Stimulated activated CD4-positive, alpha-beta T cell treated with anti-CD3 and anti-CD28 coated beads, Interleukin-1b, Interleukin-23, amount 100 ng/mL, for 24 hours (primary cell): ENCODE measurements at places on chromosomes 5 and 9.

GRCh38 chr5:85049020-85049419 lies 664.3 kb upstream of the EDIL3 start:
- DNase-seq = no peak

GRCh38 chr5:2663489-2663888 lies 88.0 kb downstream of the IRX2 start:
- no peak for DNase-seq

DNA sequence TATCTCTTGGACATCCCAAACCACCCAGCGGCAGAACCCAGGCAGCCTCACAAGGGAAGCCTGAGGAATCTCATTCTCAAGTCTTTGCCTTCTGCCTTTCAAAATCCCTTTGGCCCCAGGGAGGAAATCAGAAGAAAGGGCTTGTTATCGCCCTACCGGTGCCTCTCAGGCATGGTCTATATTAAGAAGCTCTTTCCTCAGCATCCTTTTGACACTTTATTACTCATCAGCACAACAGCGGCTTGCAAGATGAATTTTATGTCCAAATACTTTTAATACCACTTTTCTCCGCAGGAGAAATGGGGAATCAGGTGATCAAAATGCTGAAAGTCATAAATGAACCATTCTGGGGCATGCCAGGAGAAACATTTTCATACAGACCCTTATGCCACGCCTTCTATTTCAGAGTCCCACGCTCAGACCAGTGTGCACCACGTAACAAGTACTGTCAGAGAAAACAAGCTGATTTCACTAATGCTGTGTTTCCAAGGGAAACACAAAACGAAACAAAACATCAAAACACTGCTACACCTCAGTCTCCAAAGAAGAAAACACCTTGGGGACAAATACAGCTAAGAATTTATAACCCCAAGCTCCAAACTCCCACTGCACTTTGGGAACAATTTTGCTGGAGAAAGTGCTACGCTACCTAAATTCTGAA lies 30.0 kb downstream of the RAPGEF1 start:
- no peak for DNase-seq

DNA sequence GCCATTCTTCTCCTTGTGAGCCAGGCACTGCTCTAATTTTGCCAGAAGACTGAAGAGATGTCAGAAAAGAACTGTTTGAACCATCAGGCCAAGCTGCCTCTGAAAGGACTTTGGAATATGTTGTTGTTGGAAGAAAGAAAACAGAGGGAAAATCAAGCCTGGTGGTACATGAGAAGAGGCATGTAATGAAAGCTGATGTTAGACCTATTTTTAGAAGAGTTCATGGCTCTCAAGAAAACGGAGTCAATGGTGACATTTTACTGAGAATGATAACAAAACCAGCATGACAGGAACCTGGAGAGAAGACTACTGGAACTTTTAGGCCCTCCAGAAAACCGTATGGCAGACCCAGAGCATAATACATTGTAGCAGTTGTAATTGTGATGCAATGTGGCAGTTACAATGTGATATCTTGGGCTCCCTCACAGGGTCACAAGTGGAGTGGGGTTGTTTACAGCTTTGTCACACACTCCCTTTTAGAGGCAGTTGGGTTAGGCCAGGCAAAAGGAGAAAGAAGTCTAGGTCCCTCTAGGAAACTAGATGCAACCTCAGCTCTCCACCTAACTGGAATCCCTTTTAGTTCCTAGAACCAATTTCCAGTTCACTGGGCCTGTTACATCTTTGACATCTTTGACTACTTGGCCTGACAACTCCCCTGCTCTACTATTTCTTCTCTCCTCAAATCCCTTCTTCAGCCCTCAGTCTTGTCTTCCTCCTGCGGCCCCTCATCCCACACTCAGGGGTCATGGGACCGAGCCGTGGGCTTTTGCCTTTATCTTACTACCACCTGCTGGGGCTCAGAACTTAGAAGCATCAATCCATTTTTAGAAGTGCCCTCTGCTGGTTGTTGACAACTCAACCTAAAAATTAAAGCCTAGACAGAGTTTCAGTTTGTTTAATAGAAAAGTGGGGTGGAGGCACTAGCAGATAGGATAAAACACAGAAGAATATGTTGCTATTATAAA lies 61.2 kb upstream of the JAK2 start:
- DNase-seq = no peak

DNA sequence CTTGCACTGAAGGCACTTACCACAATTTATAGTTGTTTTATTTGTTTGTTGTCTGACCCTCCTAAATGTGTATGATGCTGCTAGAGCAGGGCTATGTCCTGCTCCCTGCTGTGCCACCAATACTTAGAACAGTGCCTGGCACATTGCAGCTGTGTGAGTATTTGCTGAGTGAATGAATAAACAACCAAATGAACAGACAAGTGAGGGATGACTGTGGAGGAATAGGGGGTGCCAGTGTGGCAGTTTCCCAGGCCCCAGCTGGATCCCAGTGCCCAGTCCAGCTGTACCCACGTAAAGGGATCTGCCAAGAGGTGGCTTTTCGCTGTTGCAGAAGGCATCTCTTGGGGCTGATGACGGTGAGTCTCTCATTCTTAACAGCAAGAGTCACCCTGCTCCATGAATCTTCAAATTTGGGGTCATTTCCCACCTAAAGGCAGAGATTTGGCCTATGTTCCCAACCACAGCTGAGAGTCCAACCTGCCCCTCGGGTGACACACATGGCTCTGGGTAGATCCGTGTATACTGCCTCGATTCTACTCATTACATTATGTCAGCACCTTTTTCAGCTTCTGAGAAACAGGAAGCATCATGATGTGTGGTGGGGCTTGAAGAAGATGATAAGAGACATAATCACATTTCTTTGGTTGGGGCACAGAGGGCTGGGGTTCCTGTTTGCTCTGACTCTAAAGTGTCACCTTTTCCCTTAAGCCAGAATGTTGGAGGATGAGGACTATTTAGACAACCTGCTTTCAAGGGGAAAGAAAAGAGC lies 14.3 kb downstream of the IL5 start:
- no peak for DNase-seq

GRCh38 chr9:129333617-129334104 lies 155.6 kb upstream of the IER5L start:
- DNase-seq = no peak

- DNase-seq = no peak
These were observed 42.4 kb downstream of the EXD3 start for GRCh38 chr9:137380606-137381005.

- DNase-seq = no peak
These were observed 105.7 kb upstream of the NUDT12 start for GRCh38 chr5:103668281-103668680.

GRCh38 chr5:100854591-100854990 lies 48.5 kb downstream of the ST8SIA4 start:
- no peak for DNase-seq

- no peak for DNase-seq
These were observed 126.9 kb upstream of the OSMR start for GRCh38 chr5:38718771-38719391.

DNA sequence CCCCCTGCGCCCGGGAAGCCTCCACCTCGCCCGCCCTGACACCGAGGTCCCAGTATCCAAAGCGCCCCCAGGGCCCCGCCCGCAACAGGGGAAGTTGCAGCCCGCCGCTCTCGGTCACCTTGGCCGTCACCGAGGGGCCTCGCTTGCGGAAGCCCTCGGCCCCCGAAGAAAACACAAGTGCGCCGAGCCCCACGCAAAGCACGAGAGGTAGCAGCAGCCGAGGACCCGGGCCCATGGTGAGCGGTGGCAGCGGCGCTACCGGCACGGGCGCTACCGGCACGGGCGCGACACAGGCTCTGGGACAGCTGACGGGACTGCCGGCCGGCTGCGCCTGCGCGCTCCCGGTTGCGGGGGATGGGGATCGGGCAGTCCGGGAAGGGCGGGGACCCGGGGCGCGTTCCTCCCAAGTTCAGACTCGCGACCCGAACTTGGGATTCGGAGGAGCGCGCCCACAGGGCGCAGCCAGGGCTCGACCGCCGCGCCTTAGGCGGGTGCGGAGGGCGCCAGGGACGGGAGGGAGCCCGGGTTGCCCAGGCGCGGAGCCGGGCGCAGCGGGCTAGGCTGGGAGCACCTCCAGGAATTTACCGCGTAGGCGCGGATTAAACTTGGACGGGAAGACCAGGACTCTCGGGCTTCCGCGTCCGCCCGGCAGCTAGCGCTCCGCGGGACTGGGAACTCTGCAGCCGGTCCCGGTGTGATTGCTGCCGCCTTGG lies at the start of gene PPIC:
PPIC (minus strand) TSS at position 335 of the 713 bp plus-strand sequence; CDS start at position 235, 100 bp downstream.
- no peak for DNase-seq

GRCh38 chr5:113264046-113264445 lies 170.7 kb downstream of the TSSK1B start:
- no peak for DNase-seq

DNA sequence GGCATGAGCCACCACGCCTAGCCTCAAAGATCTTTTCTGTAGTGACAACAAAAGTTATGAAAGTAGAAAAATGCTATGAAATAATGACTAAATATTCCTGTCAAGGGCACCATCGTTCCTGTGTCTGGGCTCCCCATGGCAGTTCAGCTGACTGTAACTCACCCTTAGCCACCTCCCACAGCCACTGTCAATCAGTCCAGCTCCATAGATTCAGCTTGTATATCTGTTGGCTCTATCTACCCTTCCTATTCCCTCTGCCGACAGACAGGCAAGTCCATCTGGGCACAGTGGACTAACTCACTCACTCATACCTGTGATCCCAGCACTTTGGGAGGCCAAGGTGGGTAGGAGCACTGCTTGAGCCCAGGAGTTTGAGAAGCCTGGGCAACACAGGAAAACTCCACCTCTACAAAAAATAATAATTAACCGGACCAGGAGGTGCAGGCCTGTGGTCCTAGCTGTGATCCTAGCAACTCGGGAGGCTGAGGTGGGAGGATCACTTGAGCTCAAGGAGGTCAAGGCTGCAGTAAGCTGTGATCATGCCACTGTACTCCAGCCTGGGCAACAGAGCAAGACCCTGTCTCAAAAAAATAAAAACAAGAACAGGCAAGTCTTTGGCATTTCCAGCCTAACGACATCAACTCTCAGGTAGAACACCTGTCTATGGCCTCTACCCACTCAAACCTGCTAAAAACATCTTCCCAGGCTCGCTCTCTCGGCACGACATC lies 6.2 kb downstream of the CAMSAP1 start:
- no peak for DNase-seq

- DNase-seq = no peak
These were observed 37.4 kb upstream of the SYNPO start for GRCh38 chr5:150603052-150603451.

DNA sequence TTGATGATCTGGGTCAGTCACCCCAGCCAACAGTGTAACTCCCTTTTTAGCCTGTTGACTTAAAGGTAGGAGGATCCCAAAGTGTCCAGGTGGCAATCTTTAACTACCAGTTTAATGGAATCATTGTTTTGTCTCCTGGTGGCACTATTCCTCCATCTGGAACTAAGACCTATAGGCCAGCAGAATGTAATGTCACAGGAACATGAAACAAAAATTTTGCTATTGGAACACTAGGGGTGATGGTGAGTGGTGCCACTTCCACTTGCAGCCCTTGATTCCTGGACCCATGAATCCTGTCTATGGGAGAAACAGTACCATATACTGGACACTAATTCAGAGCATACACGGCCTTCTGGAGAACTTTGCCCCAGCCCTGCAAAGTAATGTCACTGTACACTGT lies 219.5 kb upstream of the RASA1 start:
- no peak for DNase-seq

DNA sequence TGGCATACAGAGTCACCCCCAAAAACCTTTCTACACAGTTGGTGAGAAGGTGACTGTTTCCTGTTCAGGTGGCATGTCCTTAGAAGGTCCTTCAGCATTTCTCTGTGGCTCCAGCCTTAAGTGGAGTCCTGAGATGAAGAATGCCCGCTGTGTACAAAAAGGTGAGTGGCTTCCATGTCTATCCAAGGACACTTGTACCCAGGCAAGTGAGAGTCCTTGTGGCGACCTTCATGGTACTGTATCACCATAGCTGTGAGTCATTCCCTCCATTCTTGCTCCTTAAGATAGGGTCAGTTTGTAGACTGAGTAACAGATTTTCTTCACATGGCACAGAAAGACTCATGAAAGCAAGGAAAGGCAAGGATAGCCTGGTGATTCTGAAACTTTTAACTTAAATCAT lies 63.1 kb downstream of the C7 start:
- DNase-seq = no peak

- no peak for DNase-seq
These were observed 340.2 kb downstream of the DRD1 start for GRCh38 chr5:175103746-175104145.

- no peak for DNase-seq
These were observed 219.6 kb downstream of the PLK2 start for GRCh38 chr5:58240322-58240721.

GRCh38 chr5:56360816-56361215 lies 127.7 kb upstream of the ANKRD55 start:
- no peak for DNase-seq

DNA sequence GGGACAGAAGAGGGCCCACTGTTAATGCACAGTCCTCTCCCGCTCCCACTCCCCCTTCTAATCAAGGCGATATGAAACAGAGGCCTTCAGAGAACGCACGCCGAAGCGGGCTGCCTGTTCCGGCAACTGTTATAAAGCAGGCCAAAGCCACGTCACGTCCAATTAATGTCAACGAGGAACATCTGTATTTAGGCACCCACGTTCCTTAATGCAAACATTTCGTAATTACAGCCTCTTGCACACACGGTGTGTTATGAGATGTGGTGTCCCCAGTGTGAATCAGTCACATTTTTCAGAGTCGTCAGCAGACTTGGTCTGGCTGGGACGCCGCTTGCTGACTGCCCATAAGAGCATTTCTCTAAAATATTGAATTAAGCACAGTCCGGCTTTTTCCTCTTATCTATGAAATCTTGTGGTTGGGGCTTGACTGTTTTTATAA lies 339.0 kb downstream of the NSG2 start:
- no peak for DNase-seq

DNA sequence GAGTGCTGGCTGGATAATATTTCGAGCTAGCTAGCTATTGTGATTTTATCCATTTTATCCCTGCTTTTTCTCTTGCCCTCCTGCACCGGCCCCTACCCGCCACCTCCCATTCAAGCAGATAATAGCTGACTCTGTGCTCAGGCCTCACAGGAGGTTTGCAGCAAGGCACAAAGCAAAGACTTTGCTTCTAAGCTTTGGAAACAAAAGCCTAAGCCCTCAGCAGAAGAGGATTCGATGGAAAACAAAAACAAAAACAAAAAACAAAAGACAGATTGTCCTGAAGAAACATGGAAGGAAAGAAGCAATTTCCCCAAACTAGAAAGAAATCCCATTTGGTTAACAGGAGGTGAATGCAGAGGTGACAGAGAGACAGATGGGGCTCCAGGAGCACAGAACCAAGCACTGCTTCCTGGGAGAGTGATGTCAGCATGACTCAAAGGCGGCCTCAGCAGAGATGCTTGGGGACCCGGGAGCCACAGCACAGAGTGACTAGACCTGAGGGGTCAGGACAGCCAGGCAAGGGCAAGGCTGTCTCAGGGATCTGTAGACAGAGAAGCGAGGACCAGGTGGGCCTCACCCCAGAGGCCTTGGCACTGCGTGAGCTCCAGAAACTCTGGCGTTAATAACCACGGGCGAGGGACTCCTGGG lies 28.4 kb downstream of the MTX3 start:
- peak; percentile 38 for DNase-seq

- no peak for DNase-seq
These were observed 35.9 kb upstream of the SLC1A3 start for GRCh38 chr5:36570301-36571095.

GRCh38 chr9:30197954-30198353 lies 2186.5 kb upstream of the ACO1 start:
- no peak for DNase-seq
